ENCODE measurements at places on chromosomes 4 and X.

- DNase-seq = no peak
Measured at GRCh38 chrX:1165535-1166196, 46.8 kb downstream of the CRLF2 start.

- DNase-seq = no peak
Measured at GRCh38 chr4:65561164-65561563, 109.1 kb downstream of the EPHA5 start.

- no peak for DNase-seq
Measured at GRCh38 chrX:111039606-111040005, 56.4 kb upstream of the PAK3 start.

DNA sequence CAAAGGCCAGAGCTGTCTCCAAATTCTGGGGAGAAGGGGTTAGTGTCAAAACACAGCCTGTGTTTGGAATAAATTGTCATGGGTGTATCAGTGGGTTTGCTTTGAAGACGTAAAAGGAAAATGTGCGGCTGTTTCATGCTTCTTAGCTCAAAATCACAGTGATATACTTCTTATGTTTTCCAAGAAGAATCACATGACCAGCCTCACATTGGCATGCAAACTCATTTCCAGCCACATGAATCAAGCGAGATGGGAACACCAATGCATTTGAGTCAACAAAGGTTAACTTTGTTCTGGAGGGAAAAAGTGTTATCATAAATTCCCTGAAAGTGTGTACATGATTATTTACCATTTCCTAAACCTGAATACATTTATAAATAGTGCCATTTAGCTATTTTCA, 19.0 kb upstream of the SPP1 start:
- no peak for DNase-seq

DNA sequence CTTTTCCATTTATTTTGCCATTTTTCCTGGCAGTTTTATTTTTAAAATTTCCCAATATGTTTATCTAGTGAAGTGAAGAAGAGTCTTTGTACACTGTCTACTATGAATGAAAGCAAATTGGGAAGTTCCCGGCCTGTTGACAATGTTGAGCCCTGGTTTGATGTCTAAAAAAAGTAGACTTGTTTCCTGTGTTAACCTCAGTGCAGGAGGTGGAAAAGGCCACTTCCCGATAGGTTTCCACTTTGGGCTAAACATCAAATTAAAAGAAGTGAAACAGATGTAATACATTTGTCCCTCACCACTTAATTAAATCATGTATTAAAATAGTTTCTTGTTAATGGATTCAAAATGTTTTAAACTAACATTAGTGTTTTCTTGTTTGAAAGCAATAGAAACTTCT, 30.0 kb downstream of the BBS12 start:
- DNase-seq = no peak

- DNase-seq = no peak
Measured at GRCh38 chr4:24850674-24851073, 55.3 kb downstream of the SOD3 start.

- DNase-seq = no peak
Measured at GRCh38 chr4:99945718-99946355, 581 bp downstream of the DNAJB14 start.

- no peak for DNase-seq
Measured at GRCh38 chr4:7361280-7361895, 73.3 kb downstream of the PSAPL1 start.

GRCh38 chr4:92035666-92036065, 268.1 kb upstream of the GRID2 start:
- DNase-seq = no peak

- no peak for DNase-seq
Measured at GRCh38 chr4:256492-256891, 48.8 kb downstream of the ZNF732 start.

DNA sequence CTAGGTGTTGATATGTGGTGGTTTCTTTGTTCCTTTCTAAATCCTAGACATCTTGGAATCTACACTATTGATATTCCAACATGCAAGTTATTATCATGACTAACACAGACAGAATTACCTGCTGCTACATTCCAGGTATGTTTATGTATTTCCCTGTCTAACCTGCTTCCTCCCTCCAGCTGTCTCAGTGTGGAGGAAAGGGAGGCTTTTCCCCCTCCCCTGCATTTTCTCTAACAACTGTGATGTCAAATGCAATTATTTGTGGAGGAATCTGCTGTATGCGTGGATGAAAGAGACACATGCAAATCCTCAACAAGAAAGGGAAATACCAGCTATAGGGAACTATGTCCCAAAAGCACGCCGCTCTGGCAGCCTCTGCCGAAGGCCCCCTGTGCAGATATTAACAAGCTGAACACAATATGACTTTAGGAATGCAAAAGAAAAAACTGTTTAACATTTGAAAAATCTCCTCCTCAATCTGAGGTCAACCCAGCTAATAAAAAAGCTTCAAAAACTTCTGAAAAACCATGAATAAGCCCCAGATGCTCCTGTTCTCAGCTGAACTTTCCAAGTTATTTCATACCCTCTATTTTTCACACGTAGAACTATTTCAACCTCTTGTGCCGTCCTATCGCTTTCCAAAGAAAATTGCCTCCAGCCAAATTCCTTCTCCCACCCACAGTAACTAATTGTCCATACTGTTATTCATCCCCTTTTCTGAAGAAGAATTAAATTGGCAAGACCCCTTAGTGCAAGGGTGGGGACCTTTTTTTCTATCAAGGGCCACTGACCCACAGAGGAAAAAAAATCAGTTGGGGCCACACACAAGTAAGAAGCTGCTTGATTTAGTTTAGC, 225.1 kb upstream of the GPC4 start:
- no peak for DNase-seq

DNA sequence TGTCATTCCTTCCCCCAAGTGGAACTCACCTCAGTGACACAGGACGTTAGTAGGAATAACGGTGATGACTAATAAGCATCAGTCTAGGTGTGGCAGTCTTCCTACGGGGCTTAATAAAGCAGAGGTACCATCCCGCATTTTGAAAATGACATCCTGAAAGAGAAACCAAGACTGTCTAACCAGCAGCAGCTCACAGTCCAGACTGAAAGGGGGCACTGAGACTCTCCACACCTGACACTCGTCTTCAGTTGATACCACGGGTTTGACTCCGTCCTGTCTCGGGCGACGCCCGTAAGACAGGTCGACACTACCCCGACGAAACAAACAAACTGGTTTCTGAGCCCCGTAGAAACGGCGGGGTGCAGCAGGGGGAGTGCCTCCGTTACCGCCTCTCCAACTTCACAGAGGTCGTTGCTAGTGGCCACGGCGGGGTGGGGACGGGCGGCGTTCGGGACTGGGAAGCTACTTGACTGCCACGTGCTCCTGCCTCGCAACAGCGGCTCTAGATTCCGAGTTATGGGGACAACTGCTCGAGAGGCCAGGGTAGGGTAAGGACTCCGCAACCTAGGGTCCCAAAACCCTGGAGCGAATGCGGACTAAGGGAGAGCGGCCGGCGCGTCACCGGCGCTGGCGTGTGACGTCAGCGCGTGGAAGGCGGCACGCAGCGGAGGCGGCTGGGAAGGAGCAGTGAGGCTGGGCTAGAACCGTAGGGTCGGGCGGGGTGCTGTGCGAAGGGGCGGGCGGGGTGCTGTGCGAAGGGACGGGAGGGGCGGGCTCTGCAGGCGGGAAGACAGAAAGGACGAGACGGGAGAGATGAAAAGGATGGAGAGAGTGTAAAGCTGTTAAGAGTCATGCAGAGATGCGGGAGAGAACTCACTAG, at the start of gene NEK1:
TSS of gene NEK1 (minus strand) at position 593 of the 880 bp plus-strand sequence. CDS start 9,953 bp downstream, outside the sequence.
- DNase-seq = peak; percentile 62

GRCh38 chr4:128380306-128380705, 92.7 kb upstream of the PGRMC2 start:
- DNase-seq = no peak

- DNase-seq = no peak
Measured at GRCh38 chrX:106707771-106708454, 18.6 kb upstream of the RNF128 start.

GRCh38 chrX:154074199-154074598, 23.3 kb downstream of the MECP2 start:
- DNase-seq = no peak

DNA sequence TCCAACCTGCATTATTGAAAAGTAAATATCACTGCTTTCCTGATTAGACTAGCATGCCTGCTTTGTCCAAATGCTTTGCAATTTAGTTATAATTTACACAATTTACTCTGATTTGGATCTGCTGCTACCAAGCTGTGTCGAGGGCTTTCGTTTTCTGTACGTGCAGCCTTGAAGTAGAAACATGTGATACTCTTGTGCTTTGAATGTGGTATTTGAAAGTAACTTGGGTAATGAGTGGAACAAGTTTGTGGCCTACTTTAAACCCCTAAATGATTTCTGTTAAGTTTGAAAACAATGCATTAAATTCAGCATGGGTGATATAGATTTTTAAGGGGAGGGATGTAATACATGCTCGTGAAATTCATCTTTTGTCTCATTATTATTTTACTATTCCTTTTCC, 240.7 kb downstream of the IQCM start:
- DNase-seq = peak; percentile 28

GRCh38 chr4:100124715-100125114, 65.6 kb downstream of the DDIT4L start:
- no peak for DNase-seq

DNA sequence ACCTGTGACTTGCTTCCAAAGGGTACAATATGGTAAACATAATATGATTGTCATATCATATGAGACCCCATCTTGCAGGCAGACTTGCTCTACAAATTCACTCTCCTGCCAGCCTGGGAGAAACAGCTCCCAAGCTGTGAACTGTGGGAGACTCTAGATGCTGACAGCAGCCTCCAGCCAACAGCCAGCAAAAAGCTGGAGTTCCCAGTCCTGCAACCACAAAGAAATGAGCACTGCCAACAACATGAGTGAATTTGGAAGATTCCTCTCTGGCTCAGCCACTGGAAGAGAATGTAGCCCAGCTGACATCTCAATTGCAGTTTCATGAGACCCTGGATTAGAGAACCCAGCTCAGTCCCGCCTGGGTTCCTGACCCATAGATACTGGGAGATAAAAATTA, 145.4 kb downstream of the QDPR start:
- DNase-seq = no peak

DNA sequence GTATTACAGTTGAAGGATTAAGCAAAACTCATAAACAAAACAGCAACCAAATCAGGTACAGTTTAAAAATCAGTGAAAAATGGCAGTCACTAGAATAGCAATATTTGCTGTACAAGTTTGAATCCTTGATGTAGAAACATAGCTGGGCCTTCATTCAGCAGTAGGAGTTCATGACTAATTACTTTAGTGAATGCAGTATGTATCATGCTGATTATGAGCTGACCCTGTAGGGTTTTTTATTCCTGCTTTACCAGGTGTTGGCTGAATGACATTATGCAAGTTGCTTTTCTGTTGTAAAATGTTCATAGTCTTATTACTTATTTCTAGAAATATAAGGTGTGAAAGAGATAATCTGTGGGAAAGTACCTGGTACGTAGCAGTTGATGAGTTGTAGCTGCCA, 179.6 kb downstream of the CCSER1 start:
- DNase-seq = no peak

- no peak for DNase-seq
Measured at GRCh38 chr4:108731006-108731405, 31.8 kb downstream of the ETNPPL start.

DNA sequence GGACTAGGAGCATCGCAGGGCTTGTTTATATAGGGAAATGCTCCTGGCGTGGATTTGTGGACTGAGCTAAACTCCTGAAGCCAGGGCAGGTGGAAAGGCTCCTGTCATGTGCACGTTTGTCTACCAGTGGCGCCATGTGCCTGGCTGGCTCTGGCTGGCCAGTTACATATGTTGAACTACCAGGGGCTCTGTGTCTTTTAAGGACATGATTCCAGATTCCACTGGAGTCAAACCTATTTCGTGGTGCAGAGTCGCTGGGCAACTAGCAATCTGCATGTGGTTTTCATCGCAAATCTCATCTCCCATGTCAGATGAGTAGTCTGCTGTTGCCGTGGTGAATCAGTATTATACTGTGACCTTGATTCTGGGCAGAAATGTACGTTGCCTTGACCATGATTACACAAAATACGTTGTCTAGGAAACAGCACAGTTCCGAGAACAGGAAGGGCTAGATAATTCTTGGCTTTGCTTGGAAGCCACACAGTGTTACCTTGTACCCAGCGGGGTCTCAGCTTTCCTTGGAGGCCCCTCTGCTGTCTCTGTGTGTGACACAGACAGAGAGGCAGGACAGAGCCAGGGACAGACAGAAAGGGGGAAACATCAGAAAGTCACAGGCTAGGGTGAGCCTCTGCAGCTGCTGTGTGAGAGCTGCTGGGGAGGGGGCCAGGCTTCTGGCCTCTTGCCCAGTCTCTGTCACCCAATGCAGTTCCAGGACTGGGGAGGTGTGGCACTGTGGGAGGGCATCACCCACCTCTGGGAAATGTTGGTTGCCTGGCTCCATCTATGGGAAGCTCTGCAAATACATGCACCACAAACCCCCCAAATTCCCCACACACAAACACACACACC, 19.2 kb downstream of the PNMA6E start:
- DNase-seq = no peak

- DNase-seq = no peak
Measured at GRCh38 chr4:83753260-83753659, 217.4 kb downstream of the GPAT3 start.

- DNase-seq = no peak
Measured at GRCh38 chr4:184400375-184400870, 73.9 kb downstream of the IRF2 start.

- no peak for DNase-seq
Measured at GRCh38 chrX:51569561-51569960, 49.2 kb downstream of the CENPVL3 start.

DNA sequence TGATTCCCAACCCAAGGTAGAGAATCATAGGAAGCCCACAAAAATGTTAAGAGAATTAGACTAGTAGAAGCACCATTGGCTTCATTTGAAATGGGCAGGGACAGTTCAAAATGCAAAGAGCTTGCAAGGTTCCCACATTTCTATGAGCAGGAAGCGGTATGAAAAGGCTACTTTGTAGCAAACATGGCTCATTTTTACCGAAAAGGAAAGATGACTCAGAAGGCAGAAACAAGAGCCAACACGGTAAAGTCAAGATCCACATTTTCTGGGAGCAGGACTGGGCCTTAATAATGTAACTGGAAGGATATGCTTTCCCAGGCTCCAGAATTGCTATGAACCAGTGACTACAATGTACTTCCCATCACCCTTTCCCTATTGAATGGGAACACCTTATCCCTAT, 89.5 kb downstream of the GLRA3 start:
- DNase-seq = no peak

- no peak for DNase-seq
Measured at GRCh38 chrX:49040376-49040955, 2.7 kb downstream of the TFE3 start.

DNA sequence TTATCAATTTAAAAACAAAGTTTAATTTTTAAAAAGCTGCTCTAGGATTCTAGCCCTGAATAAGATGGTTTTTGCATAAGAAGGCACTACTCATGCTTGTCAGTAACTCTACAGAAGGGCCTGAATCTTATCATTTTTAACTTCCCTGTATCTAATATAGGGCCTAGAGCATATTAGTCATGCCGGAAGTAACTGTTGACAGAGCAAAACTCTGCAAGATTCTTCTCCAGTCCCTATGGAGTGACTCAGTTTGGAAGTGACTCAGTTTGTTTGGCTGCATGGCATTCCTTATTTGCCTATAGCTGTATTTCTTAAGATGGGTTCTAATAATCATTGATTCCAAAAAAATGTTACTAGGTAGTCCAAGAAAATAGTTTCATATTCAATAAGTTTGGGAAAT, 431.8 kb upstream of the HTR2C start:
- no peak for DNase-seq

Measured in GM12878 (cell line).